ENCODE measurements at places on chromosomes 6 and 20.

DNA sequence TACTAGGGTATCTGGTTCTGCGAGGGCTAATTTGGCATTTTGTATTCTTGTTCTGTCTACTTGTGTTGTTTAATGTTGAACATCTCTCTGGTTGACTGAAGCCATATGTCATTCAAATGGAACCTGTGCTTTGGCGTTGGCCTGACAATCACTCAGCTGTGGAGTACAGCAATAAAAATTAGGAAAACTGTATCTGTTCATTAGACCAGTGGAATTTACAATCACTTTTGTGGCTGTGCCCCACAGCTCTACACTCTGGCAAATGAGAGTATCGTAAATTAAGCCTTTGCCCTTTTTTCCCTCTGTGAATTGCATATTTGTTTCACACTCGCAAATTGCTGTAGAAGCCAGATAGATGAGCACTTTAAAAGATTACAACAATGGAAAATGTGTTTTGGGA is 102.0 kb downstream of the ARID1B start:
- DNase-seq, result no peak

DNA sequence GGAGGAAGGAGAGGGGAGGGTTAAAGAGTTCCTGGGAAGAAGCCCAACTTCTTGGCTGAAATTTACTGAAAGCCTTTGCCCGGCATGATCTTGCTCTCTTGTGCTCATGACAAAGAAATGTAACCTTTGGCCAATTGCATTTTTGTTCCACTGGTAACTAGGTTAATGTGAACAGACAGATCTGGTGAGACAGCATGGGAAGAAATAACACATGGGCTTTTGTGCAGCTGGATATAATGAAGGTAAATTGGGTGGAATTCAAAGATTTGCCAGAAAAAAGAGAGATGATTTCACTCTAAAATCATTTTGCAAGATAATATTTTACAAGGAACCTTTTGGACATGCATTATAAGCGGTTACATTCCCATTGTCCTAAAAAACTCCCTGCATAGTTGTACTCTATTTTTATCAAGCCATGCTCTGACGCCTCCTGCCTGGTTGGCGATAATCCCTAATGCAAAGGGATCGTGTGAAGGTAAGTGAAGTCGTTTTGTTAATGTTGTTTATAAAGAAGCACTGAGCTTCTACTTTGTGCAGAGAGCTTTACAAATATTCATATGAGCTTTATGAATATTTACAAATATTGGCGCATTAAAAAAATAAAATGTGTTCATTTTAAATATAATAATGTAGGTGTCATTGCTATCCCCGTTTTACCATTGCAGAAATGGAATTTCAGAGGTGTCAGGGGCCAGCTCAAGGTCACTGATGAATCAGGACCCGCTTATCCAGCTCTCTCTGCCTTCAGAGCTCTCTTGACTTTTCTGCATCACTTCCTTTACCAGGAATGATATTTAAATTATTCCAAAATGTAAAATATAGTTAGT is 161.3 kb upstream of the AGPAT4 start:
- DNase-seq, result no peak

GRCh38 chr6:147285087-147285855 is 81.1 kb downstream of the STXBP5 start:
- DNase-seq, result no peak

DNA sequence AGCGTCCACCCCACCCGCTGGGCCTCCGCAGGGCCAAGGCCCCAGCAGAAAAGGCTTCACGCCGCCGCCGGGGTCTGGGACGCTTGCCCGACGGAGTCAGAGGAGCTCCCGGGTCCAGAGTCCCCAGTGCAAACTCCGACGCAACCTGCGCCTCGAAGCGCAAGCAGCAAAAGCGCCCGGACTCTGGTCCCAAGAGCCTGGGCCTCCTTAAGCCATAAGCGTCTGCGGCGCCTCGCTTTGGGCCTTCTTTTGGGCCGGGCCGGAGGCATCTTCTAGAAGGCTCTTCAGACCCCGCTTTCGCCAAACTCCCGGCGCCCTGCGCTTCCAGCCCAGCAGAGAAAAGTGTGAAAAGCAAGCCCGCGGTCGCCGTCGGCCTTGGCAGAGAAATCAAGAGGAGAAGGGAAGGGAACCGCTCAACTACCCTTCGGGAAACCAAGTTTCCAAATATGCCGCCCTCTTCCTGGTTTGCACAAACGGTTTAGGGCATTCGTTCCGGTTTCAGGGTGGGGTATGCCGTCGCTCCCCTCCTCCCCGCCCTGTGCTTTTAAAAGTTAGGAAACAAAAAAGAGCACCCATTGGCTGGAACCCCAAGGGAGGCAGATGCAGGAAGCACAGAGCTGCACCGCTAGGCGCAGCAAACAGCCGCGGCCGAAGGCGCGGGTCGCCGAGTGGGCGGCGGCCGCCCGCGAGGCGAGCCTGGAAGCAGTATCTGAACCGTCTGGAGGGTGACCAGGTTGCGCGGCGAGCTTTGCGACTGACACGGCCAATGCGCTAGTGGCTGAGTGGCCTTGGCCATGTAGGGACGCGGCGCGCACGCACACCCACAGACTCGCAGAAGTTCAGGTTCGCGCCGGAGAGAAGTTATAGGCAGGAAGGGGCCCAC is 1.2 kb downstream of the TBX18 start:
- no peak for DNase-seq

- no peak for DNase-seq
Measured at GRCh38 chr6:56913285-56914074, 41.4 kb upstream of the BEND6 start.

All from stimulated activated CD4-positive, alpha-beta T cell treated with anti-CD3 and anti-CD28 coated beads, Interleukin-15, amount 100 ng/mL, for 24 hours (primary cell).